ENCODE measurements at places on chromosomes 3 and 15. TPM values are rescaled to one million over a fixed set of nuclear protein-coding genes. Genes with fewer than 3 reads are reported as not detected.

DNA sequence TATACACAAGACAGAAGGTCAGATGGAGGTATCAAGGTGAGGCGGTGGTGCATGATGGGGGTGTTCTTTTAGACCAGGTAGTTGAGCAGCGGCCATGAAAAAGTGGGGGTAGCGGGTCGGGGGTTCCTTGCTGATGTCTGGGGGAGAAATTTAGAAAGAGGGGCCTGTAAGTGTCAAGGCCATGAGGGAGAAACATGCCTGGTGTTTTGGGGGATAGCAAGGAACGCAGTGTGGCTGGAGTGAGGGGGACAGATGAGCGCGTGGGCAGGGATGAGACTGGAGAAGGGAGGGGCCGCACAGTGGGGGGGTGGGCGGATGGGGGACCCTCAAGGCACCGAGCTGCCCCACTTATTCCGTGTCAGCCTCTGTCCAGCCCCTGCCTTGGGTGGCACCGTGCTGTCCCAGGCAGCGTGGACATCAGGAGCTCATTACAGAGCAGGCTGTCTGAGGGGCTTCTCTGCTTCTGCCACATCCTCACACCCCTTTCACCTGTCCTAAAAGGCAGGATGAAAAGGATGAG, 143.3 kb downstream of the SMAD6 start:
- DNase-seq: no peak

GRCh38 chr3:114553949-114554593, 260.2 kb downstream of the TIGIT start:
- no peak for DNase-seq

DNA sequence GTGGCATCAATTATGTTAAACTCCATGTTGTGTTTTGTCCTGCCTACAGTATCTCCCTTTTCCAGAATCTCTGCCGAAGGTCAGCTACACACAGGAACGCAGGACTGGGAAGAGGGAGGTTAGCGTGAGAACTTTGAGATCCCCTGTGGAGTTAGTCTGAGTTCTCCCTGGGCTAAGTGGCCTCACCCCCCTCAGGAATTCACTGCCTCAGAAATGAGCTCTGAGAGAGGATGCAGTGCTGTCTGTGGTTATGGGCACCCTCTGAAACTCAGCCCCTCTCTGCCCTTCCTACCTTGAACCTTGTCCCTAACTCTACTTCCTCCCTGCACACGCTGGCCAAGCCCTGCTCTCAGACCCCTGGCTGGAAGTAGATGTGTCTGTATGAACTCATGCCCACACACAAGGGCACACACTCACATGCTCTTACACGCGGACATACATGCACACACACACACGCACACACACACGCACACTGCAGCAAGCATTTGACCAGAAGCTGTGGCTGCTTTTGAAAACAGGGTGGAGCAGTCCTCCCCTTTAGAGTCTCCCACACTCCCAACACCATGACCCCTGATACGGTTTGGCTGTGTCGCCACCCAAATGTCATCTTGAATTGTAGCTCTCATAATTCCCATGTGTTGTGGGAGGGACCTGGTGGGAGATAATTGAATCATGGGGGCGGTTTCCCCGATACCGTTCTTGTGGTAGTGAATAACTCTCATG, 5.3 kb upstream of the VIPR1 start:
- DNase-seq: no peak

DNA sequence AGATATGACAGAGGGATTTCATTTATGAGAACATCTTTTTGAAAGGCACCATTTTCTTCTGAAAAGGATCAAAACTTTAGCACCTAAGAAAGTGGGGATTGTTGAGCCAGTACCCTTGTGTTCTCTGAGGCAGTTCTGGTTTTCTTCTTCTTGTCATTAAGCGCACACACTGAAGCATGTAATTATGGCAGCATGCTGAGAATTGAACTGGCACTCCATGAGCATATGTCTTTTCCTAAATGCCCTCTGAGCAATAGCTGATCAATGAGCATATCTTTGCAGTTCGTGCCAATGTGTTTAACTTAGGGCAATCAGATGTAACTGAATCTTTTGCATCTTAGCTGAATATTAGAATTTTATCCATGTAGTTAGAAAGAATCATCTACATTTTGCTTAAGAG, 53.9 kb upstream of the VGLL3 start:
- no peak for DNase-seq

DNA sequence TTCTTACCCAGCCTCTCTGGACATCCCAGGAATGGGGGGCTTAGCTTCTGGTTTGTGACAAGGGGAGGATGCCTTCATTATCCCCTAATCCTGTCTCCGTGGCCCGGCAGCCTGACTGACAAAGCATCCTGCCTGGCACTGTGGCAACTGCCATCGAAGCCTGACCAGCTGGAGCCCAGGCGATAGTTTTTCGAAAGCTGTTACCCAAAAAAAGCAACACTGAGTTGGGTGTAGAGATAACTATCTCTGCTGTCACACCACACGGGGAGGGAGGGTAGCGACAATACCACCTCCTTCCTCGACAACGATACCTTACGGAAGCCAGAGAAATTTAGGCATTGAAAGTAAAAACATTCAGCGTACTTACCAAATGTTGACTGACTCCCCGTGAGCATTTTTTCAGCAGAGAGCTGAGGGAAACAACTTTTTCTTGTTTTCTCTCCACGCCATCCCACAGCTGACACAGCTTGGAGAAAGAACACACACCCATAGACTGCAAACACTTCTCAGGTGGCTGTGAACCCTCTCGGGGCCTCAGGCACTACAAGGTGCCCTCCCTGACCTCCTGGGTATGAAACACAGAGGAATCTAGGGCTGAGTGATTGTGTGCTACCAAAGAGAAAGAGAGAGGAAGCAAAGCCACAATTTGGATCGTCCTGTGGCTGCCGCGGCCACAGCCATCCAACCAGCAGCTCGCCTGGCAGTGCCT, 361.9 kb upstream of the ICE2 start:
- DNase-seq: no peak

- no peak for DNase-seq
These were observed 102.1 kb downstream of the ASB7 start for GRCh38 chr15:100704281-100705055.

- no peak for DNase-seq
These were observed 175.5 kb downstream of the KCNMB2 start for GRCh38 chr3:178711753-178712152.

The GJD2 gene
- total RNA-seq: not detected

DNA sequence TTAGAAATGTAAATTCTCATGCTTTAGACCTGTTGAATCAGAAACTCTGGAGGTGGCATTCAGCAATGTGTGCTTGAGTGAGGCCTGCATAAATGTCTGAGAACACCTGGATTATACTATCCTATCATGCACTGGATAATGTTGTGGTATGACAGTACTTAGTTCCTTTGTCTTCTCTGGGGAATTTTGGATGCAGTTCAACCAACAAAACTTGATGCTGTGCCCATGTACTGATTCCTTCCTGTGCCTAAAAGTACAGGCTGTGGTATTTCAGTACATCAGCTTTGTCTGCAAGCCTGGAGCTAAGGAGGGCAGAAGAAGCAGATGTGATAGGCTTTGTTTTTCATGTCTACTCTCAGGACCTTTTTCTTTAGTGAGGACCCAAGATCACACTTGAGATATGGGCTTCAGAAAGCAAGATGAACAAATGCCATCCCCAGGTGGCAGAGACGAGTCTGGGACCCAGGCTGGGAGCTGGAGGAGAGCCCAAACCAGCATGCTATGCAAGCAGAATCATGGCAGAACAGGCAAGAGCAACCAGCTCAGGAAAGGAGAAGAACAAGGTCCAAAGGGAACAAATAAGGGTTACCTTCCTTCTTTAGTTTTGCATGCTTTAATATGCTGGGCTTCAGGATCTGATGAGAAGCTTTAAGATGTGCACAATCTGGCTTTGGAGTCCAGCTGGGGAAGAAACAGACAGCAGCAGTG, 124.7 kb downstream of the MYRIP start:
- DNase-seq: no peak

The A4GNT gene
- not detected for total RNA-seq

- DNase-seq: no peak
These were observed 866.3 kb upstream of the GBE1 start for GRCh38 chr3:82627733-82628132.

- no peak for DNase-seq
These were observed 40.1 kb downstream of the VGLL4 start for GRCh38 chr3:11603628-11604027.

The GREM1 gene
- total RNA-seq: 5.8 TPM

- DNase-seq: no peak
These were observed 5.7 kb upstream of the CSPG4 start for GRCh38 chr15:75718328-75718727.

The SEC11A gene
- total RNA-seq: 89.5 TPM

DNA sequence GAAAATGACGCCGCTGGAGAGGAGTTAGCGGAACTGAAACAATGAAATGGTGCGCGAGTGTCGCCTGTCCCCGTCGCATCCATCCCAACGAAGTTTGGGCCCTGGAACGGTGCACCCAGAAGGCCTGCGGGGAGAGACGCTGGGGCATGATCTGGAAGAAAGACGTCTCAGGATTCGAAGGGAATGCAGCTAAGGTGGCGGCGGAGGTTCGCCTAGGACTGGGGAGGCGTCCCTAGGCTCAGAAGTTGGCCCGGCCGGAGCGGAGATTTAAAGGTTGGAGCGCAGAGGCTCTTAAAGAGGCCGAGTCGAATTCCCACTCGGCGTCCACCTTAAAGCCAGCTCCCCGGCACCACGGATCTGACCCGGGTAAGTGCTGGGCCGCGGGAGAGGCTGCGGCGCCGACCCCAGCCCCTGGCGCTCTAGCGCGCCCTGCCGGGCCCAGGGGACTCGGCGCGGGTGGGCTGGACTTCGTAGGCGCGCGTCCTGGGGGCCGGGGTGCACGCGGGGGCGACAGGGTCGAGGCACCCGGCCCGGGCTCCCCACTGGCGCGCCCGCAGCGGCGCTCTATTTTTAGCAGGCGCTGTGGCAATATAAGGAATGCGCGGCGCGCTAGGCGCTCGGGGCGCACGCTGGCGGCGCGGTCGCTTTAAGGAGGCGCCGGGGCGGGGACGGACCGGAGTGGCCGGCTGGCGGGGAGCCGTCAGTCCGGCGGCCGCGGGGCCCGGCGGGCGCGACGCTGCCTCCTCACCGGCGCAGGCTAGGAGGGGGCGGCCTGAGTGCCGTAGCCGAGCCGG, at the start of gene MRAS:
TSS of gene MRAS (plus strand) at position 620 of the 794 bp plus-strand sequence. CDS start 24,305 bp downstream, outside the sequence.
- no peak for DNase-seq

GRCh38 chr3:115859002-115859807, 235.9 kb downstream of the GAP43 start:
- DNase-seq: no peak

The CELSR3 gene
- total RNA-seq: 0.31 TPM

GRCh38 chr3:124322966-124323365, 331.0 kb upstream of the ROPN1 start:
- DNase-seq: no peak

The CCNL1 gene
- 168 TPM for total RNA-seq

- DNase-seq: no peak
These were observed 19.5 kb downstream of the NFKBIZ start for GRCh38 chr3:101868534-101869464.

DNA sequence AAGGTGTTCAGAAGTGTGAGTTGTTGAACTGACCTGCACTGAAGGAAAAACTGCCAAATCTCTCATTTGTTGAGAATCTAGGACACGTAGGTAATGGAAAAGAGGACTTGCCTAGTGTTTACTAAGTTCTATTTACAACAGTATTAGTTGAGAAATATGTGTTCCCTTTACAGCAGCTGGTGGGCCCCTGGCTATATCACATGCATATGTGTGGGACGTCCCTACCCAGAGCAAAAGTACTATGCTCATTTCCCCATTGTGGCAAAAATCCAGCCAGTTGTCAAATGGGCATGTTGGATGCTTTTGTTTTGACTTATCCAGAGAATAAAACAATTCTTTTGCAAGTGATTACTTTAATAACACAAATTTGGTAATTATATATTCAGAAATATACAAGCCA, 113.3 kb upstream of the PTX3 start:
- no peak for DNase-seq

The PLXNA1 gene
- 20.7 TPM for total RNA-seq
